ENCODE measurements at places on chromosomes 2 and 18.
A peak's percentile ranks its signal among the peaks of the same experiment; 100 is the strongest.

DNA sequence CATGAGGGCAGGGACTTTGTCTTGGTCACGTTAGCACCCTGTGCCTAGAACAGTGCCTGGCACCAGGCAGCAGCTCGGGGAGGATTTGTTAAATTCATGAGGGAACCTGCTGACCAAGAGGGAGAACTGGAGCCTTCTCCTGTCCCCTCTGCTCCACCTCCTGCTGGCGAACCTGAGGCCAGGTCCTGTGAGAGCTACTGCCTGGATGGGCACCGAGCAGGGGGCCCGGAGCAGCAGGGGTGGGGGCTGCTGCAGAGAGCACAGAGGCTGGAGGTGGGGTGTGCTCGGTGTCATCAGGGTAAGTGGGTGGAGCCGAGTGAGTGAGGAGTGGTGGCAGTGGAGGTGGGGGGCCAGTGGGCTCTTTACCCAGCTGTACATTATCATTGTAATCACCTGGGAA, 52.1 kb upstream of the FAHD2A start:
- DNase-seq, result no peak

DNA sequence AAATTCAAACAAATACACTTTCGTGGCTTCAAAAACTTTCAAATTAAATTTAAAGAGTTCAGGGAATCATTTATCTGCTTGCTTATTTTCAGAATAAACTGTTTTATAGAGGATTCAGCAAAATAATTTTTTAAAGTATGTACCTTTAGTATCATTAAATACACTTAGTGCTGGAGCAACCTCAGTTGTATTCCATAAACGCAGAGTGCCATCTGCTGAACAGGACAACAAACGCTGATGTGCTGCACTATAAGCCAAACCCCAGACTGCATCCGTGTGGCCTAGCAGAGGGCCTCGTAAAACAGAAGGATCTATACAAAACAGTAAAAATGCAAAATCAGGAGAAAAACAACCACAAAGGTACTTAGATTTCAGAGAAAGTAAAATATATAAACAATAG, 108.6 kb downstream of the STRN start:
- no peak for DNase-seq

DNA sequence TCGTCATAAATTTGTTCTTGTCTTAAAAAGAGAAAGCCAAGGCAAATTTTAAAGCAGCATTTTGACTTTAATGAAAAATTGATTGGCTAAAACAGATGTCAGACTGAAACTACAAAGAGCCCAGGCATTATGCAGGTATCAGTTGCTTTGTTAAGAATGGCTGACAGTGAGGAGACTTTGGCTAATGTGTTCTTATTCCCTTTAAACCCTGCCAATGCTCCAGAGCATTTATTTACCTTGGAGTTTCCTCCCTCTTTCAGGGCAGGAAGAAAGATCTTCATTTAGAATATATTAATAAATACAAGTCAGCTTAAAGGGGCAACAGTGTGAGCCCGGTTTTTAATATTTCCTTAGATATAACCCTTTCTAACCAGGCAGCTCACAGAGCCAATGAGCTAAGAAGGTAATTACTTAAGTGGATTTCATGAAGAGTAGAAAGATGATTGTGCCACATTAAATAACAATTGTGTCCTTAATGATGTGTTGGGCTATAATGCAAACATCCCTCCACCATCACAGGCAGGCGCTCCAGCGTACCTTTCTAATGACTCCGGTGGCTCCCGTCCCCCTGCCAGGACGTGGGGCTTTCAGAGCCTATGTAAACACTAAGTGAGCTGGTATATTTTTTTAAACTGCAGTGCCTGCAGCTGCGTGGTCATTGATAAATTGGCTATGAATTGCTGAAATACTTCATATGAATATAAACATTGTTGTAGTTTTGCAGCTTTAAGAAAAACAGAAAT, 349.4 kb upstream of the POU3F3 start:
- DNase-seq, result no peak

DNA sequence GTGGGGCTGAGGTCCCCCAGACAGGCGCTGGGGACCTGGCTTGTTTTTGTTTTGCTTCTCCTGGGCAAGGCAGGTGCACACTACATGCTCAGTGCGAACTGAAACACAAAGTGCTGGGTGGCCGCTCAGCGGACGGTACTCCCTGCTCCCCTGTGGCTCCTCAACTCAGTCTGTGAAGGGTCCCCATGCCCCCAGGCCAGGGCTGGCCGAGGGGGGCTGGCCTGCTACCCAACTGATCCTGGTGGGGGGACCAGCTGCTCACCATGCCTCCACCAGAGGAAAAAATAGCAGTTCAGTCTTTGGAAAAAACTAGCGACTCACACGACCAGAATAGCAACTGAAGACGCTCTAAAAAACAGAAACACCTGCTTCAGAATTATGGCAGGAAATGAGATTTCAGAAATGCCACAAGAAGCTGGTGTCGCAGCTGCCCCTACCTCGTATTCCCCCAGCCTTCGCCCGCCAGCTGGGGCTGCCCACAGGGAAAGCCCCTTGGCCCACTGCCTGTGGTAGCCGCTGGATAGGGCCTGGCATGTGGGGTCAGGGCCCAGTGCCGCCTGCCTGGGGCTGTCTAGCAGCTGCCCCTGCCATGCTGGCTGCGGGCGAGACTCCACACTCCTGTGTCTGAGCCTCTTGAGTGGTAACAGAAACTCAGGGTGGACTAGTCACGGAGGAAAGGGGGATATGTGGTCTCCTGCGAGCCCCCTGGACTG, 43.7 kb downstream of the MEX3C start:
- DNase-seq, result no peak

GRCh38 chr2:191030521-191031154, 16.7 kb upstream of the STAT1 start:
- peak; percentile 50 for DNase-seq

DNA sequence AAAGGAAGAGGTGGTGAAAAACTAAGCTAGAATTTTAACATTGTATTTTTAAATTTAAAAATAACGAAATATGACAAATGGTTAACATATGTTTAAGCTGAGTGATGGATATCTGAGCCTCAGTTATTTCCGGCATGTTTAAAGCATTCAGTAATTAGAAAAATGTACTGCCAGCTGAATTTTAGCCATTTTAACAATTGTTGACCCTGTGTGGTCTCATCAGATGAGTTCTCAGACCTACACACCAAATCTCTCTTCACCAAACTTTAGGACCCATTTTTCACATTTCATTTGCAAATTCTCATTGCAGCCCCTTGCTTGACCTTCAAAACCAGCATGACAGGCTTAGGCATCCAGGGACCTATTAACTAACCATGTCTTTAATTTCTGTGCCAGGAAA, 91.5 kb upstream of the RGPD4 start:
- peak; percentile 19 for DNase-seq

DNA sequence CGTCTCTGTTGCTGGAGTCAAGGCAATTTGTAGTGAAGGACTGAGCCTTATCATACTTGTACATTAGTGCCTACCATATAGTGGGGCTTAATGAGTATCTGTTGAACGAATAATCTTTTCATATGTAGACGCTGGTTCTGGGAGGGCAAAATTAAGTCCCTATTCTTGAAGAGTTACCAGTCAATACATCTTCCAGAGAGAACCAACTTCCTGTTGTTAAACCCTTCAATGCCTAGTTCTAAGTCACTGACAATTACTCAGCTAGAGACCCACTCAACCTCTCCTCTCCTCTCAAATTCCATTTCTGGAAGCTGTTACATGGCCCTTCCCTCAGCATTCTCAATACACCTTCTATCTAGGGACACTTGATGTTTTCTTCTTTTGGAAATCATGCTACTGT, 1.1 kb upstream of the MOB4 start:
- DNase-seq, result peak; percentile 3

- no peak for DNase-seq
Observed at GRCh38 chr2:9262671-9263171, 56.1 kb downstream of the ASAP2 start.

DNA sequence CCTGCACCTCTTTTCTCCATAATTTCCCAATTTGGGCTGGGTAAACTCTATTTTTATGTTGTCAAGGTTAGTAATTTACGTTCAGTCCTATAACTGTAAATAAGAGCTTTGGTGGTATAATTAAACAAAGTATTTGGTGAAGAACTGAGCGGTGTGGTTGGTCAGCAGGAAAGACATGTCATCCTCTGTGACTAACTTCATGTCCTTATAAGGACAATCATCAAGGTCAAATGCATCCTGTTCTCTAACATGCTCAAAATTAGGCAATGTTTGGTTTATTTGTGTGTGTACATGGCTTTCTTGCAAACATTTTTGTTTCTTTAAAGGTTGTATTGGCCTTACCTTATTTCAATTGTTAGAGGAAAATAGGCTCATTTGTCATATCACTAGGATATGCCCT, 121.5 kb upstream of the NABP1 start:
- no peak for DNase-seq

- DNase-seq, result no peak
Observed at GRCh38 chr2:180289627-180290026, 282.5 kb upstream of the CWC22 start.

GRCh38 chr2:67374949-67375348, 22.2 kb upstream of the ETAA1 start:
- DNase-seq, result no peak

- DNase-seq, result no peak
Observed at GRCh38 chr2:240107477-240107796, 28.7 kb downstream of the COPS9 start.

DNA sequence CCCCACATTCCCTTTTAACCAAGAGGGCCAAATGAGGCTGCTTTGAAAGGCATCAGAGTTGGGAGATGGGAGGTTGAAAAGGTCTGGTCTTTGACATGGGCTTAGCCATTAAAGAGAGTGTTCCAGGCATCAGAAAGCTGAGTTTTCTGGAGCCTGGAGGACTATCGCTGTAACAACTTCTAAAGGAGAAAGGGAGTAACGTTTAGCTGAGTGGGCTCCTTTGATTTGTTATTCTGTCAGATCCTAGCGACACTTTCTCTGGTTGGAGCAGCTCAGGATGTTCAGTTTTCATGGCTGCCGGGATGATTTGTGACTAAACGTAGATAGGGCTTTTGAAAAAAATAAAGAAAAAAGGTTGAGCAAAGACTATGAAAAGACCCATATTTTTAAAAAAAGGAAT, 346.6 kb downstream of the THSD7B start:
- no peak for DNase-seq

GRCh38 chr2:130823886-130824491, 12.7 kb upstream of the ARHGEF4 start:
- DNase-seq, result no peak

- DNase-seq, result peak; percentile 87
Observed at GRCh38 chr2:101967826-101968513, 23.8 kb upstream of the IL1R2 start.

DNA sequence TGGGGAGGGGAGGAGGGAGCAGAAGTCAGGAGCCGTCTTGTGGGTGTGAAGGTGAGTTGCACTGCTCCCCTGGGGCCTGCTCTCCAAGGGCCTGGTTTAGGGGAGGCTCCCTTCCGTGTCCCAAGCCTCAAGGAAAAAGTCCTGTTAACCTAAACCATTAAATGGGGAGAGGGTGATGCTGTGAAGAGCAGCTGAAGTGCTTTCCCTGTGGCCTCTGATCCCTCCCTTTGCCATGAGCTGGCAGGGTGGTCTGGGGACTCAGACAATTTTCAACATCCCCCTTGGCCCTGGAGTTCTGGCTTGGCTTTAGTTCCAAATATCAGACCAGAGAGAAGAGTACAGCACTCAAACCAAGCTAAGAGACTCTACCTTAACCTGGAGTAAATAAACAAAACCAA, 692 bp upstream of the POMC start:
- DNase-seq, result no peak

- no peak for DNase-seq
Observed at GRCh38 chr18:8657050-8657820, 48.0 kb downstream of the RAB12 start.

- peak; percentile 75 for DNase-seq
Observed at GRCh38 chr2:213306316-213306942, 22.2 kb downstream of the SPAG16 start.

GRCh38 chr18:54734059-54734458, 94.2 kb upstream of the RAB27B start:
- peak; percentile 84 for DNase-seq

GRCh38 chr2:98013407-98014042, 17.8 kb upstream of the TMEM131 start:
- DNase-seq, result peak; percentile 60

GRCh38 chr2:224163566-224164307, 124.7 kb upstream of the SERPINE2 start:
- DNase-seq, result peak; percentile 21

GRCh38 chr2:68857855-68858456, 13.2 kb downstream of the BMP10 start:
- DNase-seq, result no peak

DNA sequence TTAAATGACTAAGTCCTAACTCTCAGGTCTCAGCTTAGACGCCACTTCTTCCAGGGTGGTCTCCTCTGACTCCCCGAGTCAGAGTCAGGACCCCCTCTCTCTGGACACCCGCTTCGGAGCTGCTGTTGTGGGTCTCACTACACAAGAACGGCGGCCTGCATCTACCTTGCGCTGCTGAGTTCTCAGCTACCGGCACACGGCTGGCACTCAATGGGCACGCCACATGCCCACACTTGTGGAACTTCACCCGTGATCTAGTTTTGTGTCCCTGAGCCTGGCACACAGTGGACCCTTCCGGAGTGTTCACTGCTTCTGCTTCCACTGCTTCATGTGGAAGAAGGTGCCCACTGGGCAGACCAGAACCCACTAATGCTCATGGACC, 58.3 kb upstream of the ID2 start:
- DNase-seq, result no peak

- no peak for DNase-seq
Observed at GRCh38 chr2:154827286-154827685, 128.8 kb downstream of the KCNJ3 start.

GRCh38 chr2:57798346-57798745, 248.3 kb upstream of the VRK2 start:
- no peak for DNase-seq

DNA sequence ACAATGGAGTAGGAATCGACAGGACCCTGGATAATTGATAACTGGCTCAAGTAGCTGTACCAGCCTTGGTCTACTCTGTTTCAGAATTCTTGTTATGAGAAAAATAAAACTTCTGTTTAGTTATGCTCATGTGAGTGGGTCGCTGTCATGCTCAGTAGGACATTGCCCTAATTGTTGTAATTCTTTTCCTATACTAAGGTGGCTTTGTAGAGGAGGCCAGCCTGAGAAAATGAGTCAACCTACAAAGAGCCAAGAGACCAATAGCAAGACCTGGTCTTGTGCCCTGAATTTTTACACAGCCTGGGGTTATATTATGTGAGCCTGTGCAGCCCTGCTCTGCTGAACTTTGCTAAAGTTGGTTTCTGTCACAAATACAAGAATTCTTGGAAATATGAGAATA, 238.4 kb downstream of the MEIS1 start:
- no peak for DNase-seq

GRCh38 chr18:21742315-21742687, 1.7 kb downstream of the MIB1 start:
- DNase-seq, result no peak

- no peak for DNase-seq
Observed at GRCh38 chr2:1676091-1676912, 68.0 kb downstream of the PXDN start.
